ENCODE measurements at places on chromosomes 3 and 15.

DNA sequence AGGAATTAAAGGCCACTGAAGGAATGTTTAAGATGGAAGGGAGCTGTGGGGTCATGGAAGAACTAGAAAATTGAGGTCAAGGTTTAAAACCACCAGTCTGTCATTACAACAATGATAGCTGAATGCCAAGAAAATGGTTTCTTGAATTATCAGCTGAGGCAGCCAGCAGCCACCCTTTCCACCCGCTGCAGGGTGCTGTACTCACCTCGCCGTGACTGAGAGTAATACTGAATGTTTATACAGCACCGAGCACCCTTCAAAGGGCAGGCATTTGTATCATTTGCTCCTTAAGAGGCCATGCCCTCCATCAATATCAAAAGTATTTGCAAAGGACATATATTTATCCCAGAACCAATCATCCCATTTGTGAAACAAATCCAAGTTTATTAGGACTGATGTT is 402.8 kb downstream of the VPS13C start:
- H3K36me3 ChIP-seq, result no peaks in the 10 kb centered on the region
- no peak overlapping the region for H3K27ac ChIP-seq
- no peaks in the 10 kb centered on the region for H3K4me1 ChIP-seq

DNA sequence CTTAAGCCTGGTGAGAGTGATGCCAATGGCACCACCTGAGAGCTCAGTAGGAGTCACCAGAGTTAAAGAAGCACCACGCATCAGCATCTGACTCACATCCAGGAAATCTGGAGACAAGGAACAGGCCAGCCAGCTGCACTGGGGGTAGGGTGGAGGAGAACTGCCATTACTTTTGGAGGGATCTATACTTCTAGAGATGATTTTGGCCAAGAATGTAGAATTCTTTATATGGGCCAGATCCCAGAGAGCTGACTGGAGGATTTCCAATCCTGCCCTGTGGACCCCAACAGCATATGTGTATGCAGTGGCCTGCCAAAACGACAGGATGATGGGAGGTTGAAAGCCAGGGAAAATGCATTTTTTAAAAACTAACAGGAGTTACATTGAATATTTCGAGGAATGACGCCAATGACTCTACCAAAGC is 29.8 kb downstream of the CCR3 start:
- H3K36me3 ChIP-seq, result no peaks in the 10 kb centered on the region
- H3K27me3 ChIP-seq, result 0 out of 2 replicates have a peak, but pooled peaks cover 2% of the 10 kb centered on the region
- no peak for DNase-seq
- no peak overlapping the region for H3K27ac ChIP-seq
- H3K4me1 ChIP-seq, result no peaks in the 10 kb centered on the region

DNA sequence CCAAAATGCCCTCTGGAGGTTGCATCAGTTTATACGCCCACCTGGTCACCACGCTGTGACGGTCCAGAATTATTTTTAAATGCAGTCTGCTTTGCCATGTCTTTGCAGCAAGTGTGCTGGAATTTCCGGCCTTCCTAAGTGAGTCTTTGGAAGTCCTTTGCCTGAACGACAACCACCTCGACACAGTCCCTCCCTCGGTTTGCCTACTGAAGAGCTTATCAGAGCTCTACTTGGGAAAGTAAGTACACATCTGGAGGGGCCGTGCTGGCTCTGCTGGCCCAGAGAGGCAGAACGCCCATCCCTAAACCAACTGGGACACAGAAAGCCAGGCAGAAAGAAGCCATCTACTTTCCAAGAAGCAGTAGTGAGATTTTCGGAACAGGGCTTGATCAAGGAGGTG is 101.8 kb downstream of the LRRK1 start:
- no peaks in the 10 kb centered on the region for H3K27me3 ChIP-seq
- H3K4me1 ChIP-seq, result no peaks in the 10 kb centered on the region
- no peak overlapping the region for H3K27ac ChIP-seq
- no peak overlapping the region for H3K4me3 ChIP-seq

DNA sequence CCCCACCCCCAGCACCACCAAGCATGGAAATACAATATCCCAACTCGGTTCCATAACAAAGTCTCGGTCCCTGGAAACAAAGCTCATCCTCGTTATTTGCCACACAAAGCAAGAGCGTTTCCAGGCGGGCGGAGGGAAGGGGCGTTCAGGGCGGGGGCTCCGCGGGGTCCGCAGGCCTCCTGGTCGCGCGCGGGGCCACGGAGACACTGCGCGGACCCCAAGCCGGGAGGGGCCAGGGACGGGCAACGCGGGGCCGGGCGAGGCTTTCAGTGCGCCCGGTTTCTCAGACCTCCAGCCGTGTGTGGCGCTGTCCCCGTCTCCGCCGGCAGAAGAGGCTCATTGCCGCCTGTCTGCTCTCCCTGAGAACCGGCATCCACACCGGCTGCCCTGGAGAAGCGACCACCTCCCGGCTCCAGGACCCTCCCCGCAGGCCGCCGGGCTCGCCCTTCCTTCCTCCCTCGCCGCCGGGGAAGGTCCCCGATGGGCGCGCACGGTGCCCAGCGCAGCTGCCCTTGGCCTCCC is 329.0 kb downstream of the OCA2 start:
- no peaks in the 10 kb centered on the region for H3K27me3 ChIP-seq
- H3K36me3 ChIP-seq, result no peaks in the 10 kb centered on the region
- no peaks in the 10 kb centered on the region for H3K4me1 ChIP-seq
- no peak overlapping the region for H3K4me3 ChIP-seq

DNA sequence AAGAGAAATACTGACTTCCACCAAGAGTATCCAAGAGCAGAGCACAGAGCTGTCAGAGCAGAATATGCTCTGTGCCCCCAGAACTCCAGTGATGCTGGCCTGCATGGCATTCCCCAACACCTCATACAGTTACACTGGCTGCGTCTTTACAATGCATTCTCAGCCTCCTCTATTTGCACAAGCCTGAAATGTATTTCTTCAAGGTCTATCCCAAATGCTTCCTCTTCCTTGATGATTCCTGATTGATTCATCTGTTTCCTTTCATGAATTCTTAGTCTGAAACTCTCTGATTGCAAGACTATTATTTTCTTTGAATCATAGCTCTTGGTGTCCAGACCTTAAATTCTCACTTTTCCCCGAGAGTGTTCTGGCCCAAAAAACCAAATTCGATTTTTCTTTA is 664.7 kb downstream of the MECOM start:
- H3K27ac ChIP-seq, result no peak overlapping the region
- no peaks in the 10 kb centered on the region for H3K4me1 ChIP-seq
- H3K36me3 ChIP-seq, result no peaks in the 10 kb centered on the region

DNA sequence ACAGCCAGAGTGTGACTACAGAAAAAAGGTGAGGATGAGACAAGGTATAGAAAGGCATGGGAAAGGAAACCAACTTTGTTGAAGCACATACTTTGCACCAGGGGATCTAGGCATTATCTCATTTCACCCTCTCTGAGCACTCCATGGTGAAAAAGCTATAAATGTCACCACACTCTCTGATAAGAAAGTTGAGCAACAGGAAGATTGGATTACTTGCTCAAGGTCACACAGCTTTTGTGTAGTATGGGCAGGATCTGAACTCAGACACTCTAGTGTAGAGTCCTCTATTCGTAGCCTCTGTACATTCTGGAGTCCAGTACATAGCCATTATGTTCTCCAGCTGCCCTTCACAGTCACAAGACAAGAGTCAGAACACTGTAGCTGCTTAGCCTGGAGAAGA is 163.4 kb upstream of the SEMA6D start:
- no peak overlapping the region for H3K4me3 ChIP-seq
- H3K27me3 ChIP-seq, result no peaks in the 10 kb centered on the region
- no peak overlapping the region for H3K27ac ChIP-seq
- DNase-seq, result no peak
- H3K4me1 ChIP-seq, result no peaks in the 10 kb centered on the region

GRCh38 chr3:61669203-61669602 is 107.8 kb downstream of the PTPRG start:
- no peaks in the 10 kb centered on the region for H3K27me3 ChIP-seq
- no peak for DNase-seq
- H3K4me1 ChIP-seq, result no peaks in the 10 kb centered on the region
- no peak overlapping the region for H3K27ac ChIP-seq
- no peak overlapping the region for H3K4me3 ChIP-seq

- H3K4me1 ChIP-seq, result no peaks in the 10 kb centered on the region
- H3K4me3 ChIP-seq, result peak within 1 kb of the TSS; percentile 47
- H3K36me3 ChIP-seq, result no peaks in the 10 kb centered on the region
Observed at GRCh38 chr3:38649500-38650247, at the start of gene SCN5A. SCN5A (minus strand) TSS chr3:38649687; CDS start chr3:38633307, 16,380 bp downstream.

Measured in Panc1 (cell line).